ENCODE measurements at places on chromosomes 6 and 20. TPM values are rescaled to one million over a fixed set of nuclear protein-coding genes. Genes with fewer than 3 reads are reported as not detected.

Gene CST7
- total RNA-seq = 2.2 TPM

Gene ZSCAN31
- total RNA-seq = 5.1 TPM

Gene LY6G6C
- not detected for total RNA-seq

Gene RSPH9
- total RNA-seq = not detected

Gene PPP1R3G
- 2.4 TPM for total RNA-seq

Gene PHACTR1
- 4.3 TPM for total RNA-seq

Gene SMIM28
- total RNA-seq = not detected

All from subcutaneous adipose tissue (tissue), 4 donors.